ENCODE measurements at places on chromosomes 11 and 22. TPM values are rescaled to one million over a fixed set of nuclear protein-coding genes. Genes with fewer than 3 reads are reported as not detected.

DNA sequence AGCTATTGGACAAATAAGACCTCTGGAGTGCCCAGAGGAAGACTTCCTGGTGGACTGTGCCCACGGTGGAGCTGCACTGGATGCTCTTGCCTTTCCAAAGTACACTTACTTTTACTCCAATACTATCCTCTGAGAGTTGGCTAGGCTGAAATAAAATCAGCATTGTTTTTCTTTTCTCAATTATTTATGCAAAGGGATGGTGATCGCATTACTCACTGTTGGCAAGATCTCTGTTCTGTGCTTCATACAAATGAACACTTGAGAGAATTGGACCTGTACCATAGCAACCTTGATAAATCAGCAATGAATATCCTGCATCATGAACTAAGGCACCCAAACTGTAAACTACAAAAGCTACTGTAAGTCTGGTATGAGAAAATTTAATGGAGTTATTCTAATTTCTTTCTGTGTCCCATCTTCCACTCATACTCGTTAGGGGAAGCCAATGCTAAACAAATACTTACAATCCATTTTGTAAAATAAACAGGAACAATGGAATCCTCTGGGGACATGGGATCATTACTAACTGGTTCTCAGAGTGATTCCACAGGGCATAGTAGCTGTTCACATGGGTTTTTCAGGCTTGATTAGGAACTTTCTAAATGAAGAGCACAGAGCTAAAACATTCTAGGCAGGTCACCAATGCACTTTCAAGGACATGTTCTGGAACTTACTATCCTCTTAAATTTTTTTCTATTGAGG, 26.3 kb downstream of the NLRP14 start:
- H3K27ac ChIP-seq: no peak overlapping the region
- DNase-seq: no peak
- H3K36me3 ChIP-seq: no peaks in the 10 kb centered on the region
- no peaks in the 10 kb centered on the region for H3K4me1 ChIP-seq
- no peaks in the 10 kb centered on the region for H3K27me3 ChIP-seq

- peak overlapping the region; percentile 77 for H3K27ac ChIP-seq
- peaks cover 32% of the 10 kb centered on the region for H3K4me1 ChIP-seq
- peak; percentile 81 for DNase-seq
- H3K27me3 ChIP-seq: no peaks in the 10 kb centered on the region
- H3K36me3 ChIP-seq: no peaks in the 10 kb centered on the region
- peak overlapping the region; percentile 13 for H3K4me3 ChIP-seq
These were observed 68.4 kb downstream of the LARGE1 start for GRCh38 chr22:33851821-33852384.

GRCh38 chr11:64839335-64839734, 5.1 kb downstream of the CDC42BPG start:
- no peaks in the 10 kb centered on the region for H3K27me3 ChIP-seq
- H3K4me1 ChIP-seq: peaks cover 48% of the 10 kb centered on the region
- H3K27ac ChIP-seq: no peak overlapping the region
- no peaks in the 10 kb centered on the region for H3K36me3 ChIP-seq
- no peak overlapping the region for H3K4me3 ChIP-seq
- no peak for DNase-seq

DNA sequence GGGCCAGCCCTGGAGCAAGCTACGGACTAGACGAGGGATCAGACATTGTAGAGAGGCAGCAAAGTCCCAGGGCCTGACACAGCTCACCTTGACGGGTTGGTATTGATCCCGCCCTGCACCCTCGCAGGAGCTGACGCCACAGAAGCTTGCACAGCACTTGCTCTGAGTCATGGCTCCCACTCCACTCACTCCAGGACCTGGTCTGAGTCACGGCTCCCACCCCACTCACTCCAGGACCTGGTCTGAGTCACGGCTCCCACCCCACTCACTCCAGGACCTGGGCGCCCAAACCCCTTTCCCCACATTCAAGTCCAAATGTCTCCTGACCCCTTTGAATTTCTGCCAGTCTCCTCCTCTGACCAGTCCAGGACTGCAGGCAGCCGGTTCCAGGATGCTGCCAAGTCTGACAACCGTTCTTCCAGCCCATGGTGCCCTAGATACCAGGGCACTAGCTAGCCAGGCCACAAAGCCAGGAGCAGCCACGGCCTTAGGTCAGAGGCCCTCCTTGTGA, 6.0 kb upstream of the PNPLA5 start:
- no peak overlapping the region for H3K4me3 ChIP-seq
- no peaks in the 10 kb centered on the region for H3K36me3 ChIP-seq
- peak; percentile 64 for DNase-seq
- H3K27ac ChIP-seq: peak overlapping the region; percentile 44

- H3K4me3 ChIP-seq: no peak overlapping the region
- H3K4me1 ChIP-seq: no peaks in the 10 kb centered on the region
- H3K27me3 ChIP-seq: no peaks in the 10 kb centered on the region
- H3K27ac ChIP-seq: no peak overlapping the region
These were observed 53.2 kb downstream of the OR4C6 start for GRCh38 chr11:55714982-55715888.

DNA sequence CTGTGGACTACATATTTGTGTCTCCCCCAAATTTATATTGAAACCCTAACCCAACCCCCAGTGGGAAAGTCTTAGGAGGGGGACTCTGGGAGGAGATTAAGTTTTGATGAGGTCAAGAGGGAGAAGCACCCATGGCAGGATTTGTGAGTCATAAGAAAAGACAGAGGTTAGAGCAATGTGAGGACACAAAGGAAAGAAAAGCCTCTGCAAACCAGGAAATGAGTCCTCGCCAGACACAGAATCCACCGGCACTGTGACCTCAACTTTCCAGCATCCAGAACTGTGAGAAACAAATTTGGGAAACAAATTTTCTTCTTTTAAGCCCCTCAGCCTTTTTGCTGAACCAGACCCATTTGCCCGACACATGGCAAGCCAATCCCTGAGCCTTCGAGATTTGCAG, 397.0 kb downstream of the NTM start:
- no peak for DNase-seq
- peaks cover 43% of the 10 kb centered on the region for H3K27me3 ChIP-seq
- H3K4me3 ChIP-seq: no peak overlapping the region
- no peak overlapping the region for H3K27ac ChIP-seq

DNA sequence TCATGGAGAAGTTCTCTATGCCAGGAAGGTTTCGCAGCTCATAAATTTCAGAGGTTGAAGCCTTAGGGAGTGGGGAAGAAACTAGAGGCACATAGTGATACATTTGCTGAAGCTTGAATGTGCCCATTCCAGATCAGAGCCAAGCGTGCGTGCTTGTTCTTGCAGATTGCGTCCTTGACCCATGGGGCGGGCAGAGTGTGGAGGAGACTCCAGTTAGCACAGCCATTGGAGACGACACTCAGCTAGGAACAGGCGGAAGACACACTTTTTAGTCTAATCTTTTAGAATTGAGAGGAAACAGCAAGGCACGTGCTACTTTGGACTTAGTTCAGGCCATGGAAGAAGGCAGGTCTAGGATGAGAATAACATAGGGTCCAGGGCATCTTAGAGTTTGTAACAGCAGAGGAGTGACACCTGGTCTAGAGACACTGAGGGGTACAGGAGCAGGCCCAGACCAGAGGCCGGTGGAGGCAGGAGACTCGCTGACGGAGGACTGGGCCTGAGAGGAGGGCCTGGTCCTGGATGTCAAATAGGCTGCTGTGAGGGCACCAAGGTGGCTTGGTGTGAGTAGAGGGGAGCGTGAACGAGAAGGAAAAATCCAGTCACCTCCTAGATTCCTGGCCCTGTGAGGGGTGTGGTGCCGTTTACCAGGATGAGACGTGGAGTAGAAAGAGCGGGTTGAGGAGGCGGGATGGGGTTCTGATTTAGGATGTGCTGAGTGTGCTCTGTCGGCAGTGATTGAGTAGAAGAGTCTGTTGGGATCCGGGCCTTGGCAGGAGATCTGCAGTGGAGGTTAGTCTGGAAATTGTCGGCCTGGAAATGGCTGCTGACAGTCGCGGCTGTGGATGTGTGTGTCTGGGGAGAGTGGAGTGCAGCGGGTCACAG, 154.7 kb downstream of the TBC1D22A start:
- no peaks in the 10 kb centered on the region for H3K27me3 ChIP-seq
- no peak overlapping the region for H3K4me3 ChIP-seq
- no peaks in the 10 kb centered on the region for H3K4me1 ChIP-seq
- H3K36me3 ChIP-seq: 0 out of 2 replicates have a peak, but pooled peaks cover 2% of the 10 kb centered on the region

GRCh38 chr22:30717331-30717921, 22.8 kb downstream of the OSBP2 start:
- peak; percentile 4 for DNase-seq
- peak overlapping the region; percentile 6 for H3K27ac ChIP-seq
- H3K4me1 ChIP-seq: peaks cover 15% of the 10 kb centered on the region
- H3K27me3 ChIP-seq: no peaks in the 10 kb centered on the region

DNA sequence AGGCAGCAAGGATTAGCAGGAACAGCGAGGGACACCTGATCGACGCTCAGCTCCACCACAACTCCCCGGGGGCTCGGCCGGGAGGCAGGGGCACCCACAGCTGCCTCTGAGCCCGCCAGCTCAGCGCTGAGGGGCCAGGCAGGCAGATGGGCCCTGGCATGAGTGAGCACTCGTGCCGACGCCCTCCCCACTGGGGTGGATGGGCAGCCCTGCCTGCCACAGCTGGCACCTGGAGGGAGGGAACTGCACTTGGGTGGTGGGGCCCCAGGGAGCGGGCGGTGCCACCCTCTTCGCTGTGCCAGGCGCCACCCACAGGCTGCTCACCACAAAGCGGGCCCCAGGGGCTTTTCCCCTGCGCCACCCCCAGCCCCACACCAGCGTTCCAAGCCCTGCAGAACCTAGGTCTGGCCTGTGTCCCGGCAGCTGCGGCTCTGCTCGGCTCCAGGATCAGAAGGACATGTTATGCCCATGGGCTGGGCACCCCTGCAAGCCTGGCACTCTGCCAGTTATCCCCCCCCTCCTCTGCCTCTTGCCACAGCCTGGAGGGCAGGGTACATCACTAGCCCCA, 28.8 kb downstream of the WNT7B start:
- no peaks in the 10 kb centered on the region for H3K36me3 ChIP-seq
- H3K4me3 ChIP-seq: no peak overlapping the region
- H3K4me1 ChIP-seq: no peaks in the 10 kb centered on the region
- no peak for DNase-seq

- peaks cover 17% of the 10 kb centered on the region for H3K27me3 ChIP-seq
- no peak overlapping the region for H3K4me3 ChIP-seq
- no peaks in the 10 kb centered on the region for H3K4me1 ChIP-seq
- no peaks in the 10 kb centered on the region for H3K36me3 ChIP-seq
These were observed 626 bp upstream of the TBX10 start for GRCh38 chr11:67640021-67640757.

GRCh38 chr22:41048791-41049717, 43.3 kb upstream of the EP300 start:
- no peaks in the 10 kb centered on the region for H3K36me3 ChIP-seq
- H3K27me3 ChIP-seq: no peaks in the 10 kb centered on the region
- DNase-seq: peak; percentile 85
- no peak overlapping the region for H3K4me3 ChIP-seq
- no peak overlapping the region for H3K27ac ChIP-seq
- peaks cover 25% of the 10 kb centered on the region for H3K4me1 ChIP-seq

DNA sequence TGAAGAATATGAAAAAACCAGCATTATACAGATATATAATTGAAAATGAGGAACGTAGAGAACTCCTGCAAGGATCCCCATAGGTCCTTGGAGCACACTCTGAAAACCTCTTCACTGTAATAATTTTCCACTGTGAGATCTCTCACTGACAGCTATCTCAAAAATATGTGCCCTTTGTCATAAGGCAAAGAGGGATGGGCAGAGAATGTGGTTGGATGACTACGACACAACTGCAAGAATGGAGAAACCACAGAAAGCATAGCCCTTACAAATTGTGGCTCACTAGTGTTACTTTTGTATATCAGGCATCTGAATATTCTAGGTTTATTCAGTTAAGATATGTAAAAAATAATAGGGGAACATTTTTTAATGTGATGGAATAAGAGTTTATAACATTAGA, 7.9 kb upstream of the CTSC start:
- H3K4me3 ChIP-seq: no peak overlapping the region
- no peak overlapping the region for H3K27ac ChIP-seq
- no peaks in the 10 kb centered on the region for H3K4me1 ChIP-seq
- no peaks in the 10 kb centered on the region for H3K36me3 ChIP-seq

GRCh38 chr11:22703040-22703439, 36.6 kb downstream of the GAS2 start:
- no peak overlapping the region for H3K4me3 ChIP-seq
- no peaks in the 10 kb centered on the region for H3K36me3 ChIP-seq
- H3K27me3 ChIP-seq: no peaks in the 10 kb centered on the region
- H3K27ac ChIP-seq: no peak overlapping the region
- peak; percentile 12 for DNase-seq

DNA sequence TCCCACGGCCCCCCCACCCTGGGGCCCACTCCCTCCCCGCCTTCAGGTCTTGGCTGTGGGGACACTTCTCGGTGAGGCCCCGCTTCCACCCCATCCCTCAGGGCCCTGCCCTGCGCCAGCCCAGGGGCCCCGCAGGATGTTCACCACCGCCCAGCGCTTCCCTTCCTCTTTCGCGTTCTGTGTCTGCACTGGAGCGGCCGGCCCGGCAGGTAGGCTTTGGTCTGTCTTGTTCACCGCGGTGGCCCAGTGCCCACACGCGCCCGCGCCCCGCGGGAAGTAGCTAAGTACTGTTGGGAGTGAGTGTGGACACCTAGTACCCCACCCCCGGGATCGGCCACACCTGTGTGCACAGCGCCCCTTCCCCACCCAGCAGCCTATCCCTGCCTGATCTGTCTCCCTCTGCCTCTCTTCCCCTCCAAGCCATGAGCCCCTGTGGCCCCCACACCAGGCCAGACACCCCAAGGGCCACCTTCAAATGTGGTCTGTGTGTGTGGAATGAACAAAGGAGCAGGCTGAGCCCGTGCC, 85.4 kb downstream of the WNT7B start:
- peaks cover 43% of the 10 kb centered on the region for H3K4me1 ChIP-seq
- no peak for DNase-seq
- no peaks in the 10 kb centered on the region for H3K27me3 ChIP-seq
- H3K27ac ChIP-seq: no peak overlapping the region

DNA sequence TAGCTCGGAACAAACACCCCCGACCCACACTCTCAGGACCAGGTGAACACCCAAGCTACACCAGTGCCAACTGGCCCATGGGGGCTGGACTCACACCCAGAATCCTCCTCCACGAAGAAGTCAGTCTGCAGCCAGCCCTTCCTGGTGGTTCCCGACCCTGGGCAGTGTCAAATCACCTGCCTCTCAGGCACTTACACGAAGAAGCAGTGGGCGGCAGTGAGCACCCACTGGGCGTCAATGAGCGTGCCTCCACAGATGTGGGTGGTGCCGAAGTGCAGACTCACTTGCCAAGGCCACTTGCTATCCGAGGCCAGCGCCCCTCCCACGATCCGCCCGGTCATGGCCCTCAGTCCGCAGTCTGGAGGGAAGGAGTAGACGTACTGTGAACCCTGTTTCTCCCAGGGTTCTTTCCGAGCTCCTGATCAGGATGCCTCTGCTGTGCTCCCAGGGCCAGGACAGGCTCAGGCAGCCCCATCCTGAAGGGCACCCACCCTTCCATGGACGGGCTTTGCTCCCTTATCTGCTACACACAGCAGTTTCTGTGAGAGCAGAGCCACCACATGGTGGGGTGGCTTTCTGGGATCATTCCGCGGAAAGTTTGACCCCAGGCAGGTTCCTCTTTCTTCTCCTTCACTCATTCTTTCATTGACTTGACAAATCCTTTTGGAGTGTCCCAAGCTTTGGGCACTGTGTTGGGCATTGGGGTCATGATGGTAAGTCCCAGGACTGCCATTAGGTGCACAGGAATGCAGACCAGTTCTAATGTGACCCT, 19.4 kb downstream of the TMPRSS13 start:
- no peak overlapping the region for H3K27ac ChIP-seq
- peaks cover 21% of the 10 kb centered on the region for H3K36me3 ChIP-seq
- no peak overlapping the region for H3K4me3 ChIP-seq
- no peaks in the 10 kb centered on the region for H3K27me3 ChIP-seq

- H3K4me1 ChIP-seq: no peaks in the 10 kb centered on the region
- H3K27ac ChIP-seq: no peak overlapping the region
- no peak for DNase-seq
- H3K27me3 ChIP-seq: peaks cover 50% of the 10 kb centered on the region
These were observed 14.3 kb upstream of the ACCSL start for GRCh38 chr11:44033411-44033850.

Gene SMTNL1
- total RNA-seq: not detected

Gene DERL3
- total RNA-seq: 1.2 TPM

Gene NRGN
- total RNA-seq: 6.8 TPM

Gene TMEM45B
- 13.3 TPM for total RNA-seq
